ENCODE measurements at places on chromosomes 4 and X.

- DNase-seq = no peak
These were observed 385.6 kb upstream of the ADGRL3 start for GRCh38 chr4:60814549-60814948.

DNA sequence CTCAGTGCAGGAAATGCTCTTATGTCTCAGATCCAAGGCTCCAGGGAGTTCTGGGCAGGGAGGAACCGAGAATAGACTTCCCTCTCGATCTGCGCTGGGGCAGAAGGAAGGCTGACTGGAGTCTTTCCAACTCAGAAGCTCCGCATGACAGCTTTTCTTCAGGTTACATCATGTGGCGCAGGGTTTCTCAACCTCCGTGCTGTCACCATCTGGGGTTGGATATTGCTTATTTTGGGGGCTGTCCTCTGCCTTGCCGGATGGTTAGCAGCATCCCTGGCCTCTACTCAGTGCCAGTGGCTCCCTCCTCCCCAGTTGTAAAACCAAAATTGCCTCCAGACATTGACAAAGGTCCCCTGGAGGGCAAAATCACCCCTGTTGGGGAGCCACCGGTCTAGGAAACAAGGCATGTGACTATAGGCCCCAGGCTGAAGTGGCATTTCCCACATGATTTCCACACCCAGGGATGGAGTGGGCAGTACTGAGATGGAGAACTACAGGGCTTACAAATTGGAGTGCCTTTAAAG, 21.4 kb downstream of the REELD1 start:
- DNase-seq = no peak

- no peak for DNase-seq
These were observed 1528.3 kb upstream of the AGA start for GRCh38 chr4:178970433-178971140.

DNA sequence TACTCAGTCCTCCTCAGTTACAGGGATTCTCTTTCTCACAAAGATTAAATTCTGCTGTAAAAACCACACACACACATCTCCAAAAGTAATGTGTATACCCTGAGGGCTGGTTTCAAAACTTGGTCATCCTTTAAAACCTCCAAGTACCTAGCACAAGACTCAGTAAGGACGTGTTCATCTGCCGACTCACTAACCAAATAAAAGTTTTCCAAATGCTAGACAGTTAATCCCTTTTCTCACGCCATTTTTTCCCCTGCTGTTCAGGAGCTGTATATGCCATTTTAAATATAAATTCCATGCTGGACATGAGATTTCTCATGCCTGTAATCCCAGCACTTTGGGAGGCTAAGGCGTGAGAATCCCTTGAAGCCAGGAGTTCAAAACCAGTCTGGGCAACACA, 3.9 kb upstream of the SAT1 start:
- no peak for DNase-seq

DNA sequence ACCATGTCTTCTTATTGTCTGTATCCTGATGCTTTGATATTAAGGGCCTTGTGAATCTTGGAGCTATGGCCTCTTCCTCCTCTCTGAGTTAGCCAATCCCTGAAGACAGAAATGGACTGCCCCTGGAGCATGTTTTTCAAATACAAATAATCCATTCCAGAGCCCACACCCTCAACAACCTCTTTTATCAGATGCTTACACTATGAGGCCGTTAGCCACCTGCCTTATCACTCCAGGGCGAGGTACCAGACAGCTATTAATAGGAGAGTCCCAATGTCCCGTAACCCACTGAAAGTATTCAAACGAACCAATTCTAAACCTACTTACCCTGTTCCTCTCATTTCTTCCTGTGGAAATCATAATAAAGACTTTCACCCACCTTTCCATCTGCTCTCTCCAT, 165.0 kb downstream of the ARHGAP24 start:
- no peak for DNase-seq

DNA sequence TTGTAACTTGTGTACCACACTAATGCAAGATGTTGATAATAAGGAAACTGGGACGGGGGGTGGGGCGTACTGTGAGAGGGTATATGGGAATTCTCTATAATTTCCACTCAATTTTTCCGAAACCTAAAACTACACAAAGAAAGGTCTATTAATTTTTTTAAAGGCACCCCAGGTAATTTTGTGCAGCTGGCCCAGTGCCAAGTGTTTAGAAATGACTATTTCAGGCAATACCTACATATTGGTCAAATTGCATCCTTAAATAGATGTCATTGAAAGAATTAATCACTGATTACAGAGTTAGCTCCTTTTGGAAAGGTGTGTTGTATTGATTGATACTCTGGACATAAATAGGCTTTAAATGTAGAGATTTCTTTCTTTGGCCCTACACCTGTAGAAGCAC, 10.1 kb upstream of the MTMR1 start:
- DNase-seq = no peak

DNA sequence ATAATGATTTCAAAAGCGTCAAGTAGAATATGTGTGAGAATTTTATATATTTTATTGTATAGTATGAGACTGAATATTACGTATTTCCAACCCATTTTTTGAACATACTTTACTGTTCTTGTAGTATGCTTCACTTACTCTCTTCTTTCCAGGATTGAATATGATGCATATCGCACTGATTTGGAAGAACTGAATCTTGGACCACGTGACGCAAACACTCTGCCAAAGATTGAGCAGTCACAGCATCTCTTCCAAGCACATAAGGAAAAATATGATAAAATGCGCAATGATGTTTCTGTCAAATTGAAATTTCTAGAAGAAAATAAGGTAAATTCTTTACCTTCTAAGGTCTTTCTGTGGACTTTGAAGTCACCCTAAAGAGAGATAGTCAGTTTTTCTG, 48.1 kb upstream of the FHDC1 start:
- DNase-seq = no peak

- no peak for DNase-seq
These were observed 159.4 kb downstream of the ANTXR2 start for GRCh38 chr4:79913581-79913980.

- DNase-seq = no peak
These were observed 484 bp downstream of the GALNTL6 start for GRCh38 chr4:171813526-171814250.

DNA sequence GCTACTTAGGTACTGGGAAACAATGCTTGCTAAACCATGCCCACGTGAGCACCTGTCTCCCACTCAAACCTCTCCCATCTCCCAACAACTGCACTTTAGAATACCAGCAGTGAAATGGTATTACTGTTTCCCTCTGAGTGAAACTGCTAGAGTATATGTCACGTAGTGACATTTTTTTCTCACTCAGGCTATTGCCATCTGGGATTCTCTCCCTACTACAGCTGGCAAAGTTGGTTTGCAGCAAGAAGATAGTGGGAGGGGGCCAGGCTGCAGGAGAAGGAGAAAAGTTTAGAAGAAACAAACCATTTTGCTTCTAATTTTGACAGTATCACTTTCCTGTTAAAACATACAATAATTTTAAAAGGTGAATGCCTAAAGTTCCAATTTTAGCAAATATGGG, 358.3 kb downstream of the MAPK10 start:
- DNase-seq = no peak

DNA sequence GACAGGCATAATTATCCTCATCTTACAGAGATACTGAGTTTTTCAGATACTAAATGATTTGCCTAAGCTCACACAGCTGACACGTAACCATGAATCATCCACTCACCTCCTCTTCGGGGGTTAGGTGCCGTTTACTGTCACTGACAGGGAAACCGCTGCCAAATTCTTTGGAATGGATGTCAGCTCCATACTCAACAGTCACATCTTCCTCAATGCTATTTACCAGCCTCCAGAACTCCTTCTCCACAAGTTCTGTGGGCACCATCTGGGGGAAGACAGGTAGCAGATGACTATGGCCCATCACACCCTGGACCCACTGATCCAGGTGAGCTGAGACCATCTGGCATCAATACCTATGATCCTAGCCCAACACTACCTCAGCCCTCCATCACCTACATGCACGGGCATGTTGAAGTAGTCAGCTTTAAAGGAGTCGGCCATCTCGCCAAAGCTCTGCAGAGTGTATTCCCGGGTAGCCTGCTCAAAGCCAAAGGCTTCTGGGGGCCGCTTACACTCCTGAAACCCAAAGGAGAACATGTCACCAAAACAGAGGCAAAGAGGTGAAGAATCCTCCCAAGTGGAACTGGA, 13.5 kb downstream of the KDM5C start:
- no peak for DNase-seq

- DNase-seq = no peak
These were observed 233.3 kb upstream of the EDNRA start for GRCh38 chr4:147247579-147247978.

GRCh38 chr4:56475917-56476316, 8.5 kb downstream of the SRP72 start:
- no peak for DNase-seq

GRCh38 chr4:182885738-182886077, 31.5 kb downstream of the DCTD start:
- no peak for DNase-seq

- no peak for DNase-seq
These were observed 83.7 kb upstream of the ADRA2C start for GRCh38 chr4:3682236-3683076.

DNA sequence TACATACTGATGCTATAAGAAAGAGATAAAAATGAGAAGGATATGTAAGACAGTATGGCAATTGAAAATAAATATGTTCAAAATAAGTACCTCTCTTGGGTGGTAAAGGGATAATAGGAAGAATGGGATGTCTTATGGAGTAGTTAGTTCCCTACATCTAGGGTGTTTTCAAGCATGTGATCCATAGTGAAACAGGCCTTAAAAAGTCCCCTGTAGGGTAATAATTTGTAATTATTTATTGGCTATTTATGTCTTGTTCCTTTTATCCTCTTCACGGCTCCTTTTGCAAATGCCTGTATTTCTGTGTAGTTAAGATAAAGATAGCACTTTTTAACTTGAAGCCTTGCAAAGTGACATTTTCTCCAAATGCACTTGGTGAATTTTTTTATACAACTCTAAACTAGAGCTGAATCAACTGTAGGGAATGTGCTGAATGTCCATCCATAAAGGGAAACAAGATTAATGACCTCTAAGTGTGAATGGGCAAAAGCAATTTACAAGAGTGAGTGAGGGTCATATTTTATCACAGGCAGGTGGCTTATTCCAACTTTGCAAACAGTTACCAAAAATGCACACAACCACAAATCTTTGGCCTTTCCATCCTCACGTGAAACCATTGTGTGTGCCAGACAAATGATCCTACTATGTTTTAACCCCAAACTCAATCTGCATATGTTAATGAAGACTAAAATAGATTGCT, 299.0 kb downstream of the KCNIP4 start:
- DNase-seq = no peak

DNA sequence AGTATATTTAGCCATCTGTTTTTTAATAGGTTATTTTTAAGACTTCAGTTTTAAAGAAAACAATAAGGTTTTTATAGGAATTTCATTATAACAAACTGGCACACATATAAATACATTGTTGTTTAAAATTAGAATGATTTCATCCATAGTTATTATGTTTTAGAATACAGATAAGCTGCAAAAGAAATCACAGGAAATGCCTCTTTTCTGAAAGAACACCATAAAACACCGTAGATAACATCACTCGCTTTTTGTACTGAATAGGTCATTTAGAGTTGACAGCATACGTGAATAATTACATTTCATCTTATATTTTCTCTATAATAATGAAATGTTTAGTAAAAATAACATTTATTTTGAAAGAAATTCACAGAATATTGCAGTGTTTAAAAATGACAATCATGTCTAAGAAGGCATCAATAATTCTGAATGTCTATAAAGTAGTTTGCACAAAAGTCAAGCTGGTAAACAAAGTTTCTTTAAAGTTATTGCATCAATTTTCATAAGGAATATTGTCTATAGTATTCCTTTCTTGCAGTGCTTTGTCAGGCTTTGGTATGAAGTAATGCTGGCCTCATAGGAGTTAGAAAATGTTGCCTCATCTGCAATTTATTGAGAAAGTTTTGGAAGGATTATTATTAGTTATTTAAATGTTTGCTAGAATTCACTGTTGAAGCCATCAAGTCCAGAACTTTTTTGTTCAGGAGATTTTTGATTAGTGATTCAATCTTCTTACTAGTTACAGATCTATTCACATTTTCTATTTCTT, 17.9 kb upstream of the VEGFC start:
- no peak for DNase-seq

- no peak for DNase-seq
These were observed 14.2 kb downstream of the DHX15 start for GRCh38 chr4:24570172-24570571.

- no peak for DNase-seq
These were observed 28.3 kb downstream of the ENOPH1 start for GRCh38 chr4:82458729-82459128.

GRCh38 chrX:6299724-6300123, 71.1 kb upstream of the NLGN4X start:
- no peak for DNase-seq

GRCh38 chrX:3384327-3384726, 37.9 kb upstream of the MXRA5 start:
- DNase-seq = no peak

GRCh38 chr4:73860181-73860580, 7.1 kb downstream of the PF4V1 start:
- DNase-seq = no peak

DNA sequence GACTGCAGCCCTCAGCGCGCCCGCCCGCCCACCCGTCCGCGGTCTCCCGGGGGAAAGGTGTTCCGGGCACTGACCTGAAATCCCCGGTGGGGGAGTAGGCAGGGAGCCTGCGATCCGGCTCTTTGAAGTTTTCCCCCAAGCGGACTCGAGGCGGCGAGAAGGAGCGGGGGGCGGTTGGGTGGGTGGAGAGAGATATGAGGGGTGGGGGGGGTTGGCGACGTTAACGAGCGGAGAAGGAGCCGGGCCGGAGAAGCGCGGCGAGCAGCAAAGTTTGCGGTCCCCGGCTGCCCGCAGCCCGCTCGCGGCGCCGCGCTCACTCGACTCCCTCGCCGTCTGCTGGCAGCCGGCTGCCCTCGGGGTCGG, 636 bp downstream of the BCOR start:
- no peak for DNase-seq

DNA sequence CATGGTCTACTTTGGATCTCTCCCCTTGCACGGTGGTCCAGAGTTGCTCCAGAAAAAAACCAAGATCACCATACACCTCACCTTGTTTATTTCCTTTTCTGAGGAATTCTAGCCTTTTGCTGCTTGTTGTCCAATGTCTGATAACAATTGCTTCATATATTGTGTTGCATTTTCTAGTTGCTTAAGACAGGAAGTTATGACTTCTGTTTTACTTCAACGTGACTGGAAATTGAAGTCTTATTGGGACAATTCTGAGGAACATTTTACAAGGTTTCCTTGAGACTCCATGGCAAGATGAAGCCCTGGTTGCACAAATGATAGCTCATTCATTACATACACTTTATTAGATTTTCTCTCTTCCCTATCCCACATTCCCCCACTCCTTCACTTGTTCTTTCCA, 5.2 kb downstream of the CXCL1 start:
- no peak for DNase-seq

DNA sequence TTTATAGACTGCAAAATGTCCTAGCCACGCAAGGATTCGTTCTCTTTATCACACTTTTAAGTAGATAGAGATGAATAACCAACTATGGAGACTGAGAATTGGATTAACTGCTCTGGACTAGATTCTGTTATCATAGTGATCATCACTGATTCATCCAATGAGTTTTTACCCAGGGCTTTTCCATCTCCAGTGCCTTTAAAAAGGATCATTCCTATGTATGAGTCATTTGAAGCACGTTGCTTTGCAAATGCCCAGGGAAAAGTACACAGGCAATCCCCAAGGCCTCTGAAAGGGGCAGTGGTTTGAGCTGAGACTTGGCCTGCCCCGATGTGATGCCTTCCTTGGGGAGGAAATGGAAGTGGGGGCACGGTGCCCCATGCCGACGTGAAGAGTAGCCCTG, 122.7 kb upstream of the PSAPL1 start:
- DNase-seq = no peak

GRCh38 chr4:83890816-83891215, 354.9 kb downstream of the GPAT3 start:
- DNase-seq = no peak

Data from stimulated activated CD4-positive, alpha-beta T cell treated with anti-CD3 and anti-CD28 coated beads, Interleukin-12 subunit alpha, Interleukin-12 subunit beta, amount 100 ng/mL, for 24 hours (primary cell).